ENCODE measurements at places on chromosomes 11 and 22. TPM values are rescaled to one million over a fixed set of nuclear protein-coding genes. Genes with fewer than 3 reads are reported as not detected.

The UPK3A gene
- polyA plus RNA-seq: not detected

The POTEH gene
- not detected for polyA plus RNA-seq

The OR8G1 gene
- not detected for polyA plus RNA-seq

The STT3A gene
- 183 TPM for polyA plus RNA-seq

The RCOR2 gene
- polyA plus RNA-seq: 0.46 TPM

The FXYD6 gene
- polyA plus RNA-seq: not detected

The DPP3 gene
- 64.5 TPM for polyA plus RNA-seq

The AIP gene
- polyA plus RNA-seq: 32.5 TPM

The DAGLA gene
- polyA plus RNA-seq: 0.04 TPM

The SHISAL1 gene
- polyA plus RNA-seq: 0.18 TPM

The EHF gene
- 64.1 TPM for polyA plus RNA-seq

The SH3BP1 gene
- 27.2 TPM for polyA plus RNA-seq

The LAYN gene
- 5.1 TPM for polyA plus RNA-seq

The PIM3 gene
- 3.4 TPM for polyA plus RNA-seq

The MAPK8IP2 gene
- polyA plus RNA-seq: 0.31 TPM

The APOL5 gene
- polyA plus RNA-seq: not detected

The SSTR3 gene
- not detected for polyA plus RNA-seq

The KRTAP5-8 gene
- not detected for polyA plus RNA-seq

The PAMR1 gene
- polyA plus RNA-seq: 4.1 TPM

The ADAMTS8 gene
- not detected for polyA plus RNA-seq
